Activated CD4-positive, alpha-beta T cell treated with anti-CD3 and anti-CD28 coated beads, Interleukin-2, amount 10 ng/mL, durations not matched to agents 24 days and 14 days (primary cell): ENCODE measurements at places on chromosomes 12 and 14.

DNA sequence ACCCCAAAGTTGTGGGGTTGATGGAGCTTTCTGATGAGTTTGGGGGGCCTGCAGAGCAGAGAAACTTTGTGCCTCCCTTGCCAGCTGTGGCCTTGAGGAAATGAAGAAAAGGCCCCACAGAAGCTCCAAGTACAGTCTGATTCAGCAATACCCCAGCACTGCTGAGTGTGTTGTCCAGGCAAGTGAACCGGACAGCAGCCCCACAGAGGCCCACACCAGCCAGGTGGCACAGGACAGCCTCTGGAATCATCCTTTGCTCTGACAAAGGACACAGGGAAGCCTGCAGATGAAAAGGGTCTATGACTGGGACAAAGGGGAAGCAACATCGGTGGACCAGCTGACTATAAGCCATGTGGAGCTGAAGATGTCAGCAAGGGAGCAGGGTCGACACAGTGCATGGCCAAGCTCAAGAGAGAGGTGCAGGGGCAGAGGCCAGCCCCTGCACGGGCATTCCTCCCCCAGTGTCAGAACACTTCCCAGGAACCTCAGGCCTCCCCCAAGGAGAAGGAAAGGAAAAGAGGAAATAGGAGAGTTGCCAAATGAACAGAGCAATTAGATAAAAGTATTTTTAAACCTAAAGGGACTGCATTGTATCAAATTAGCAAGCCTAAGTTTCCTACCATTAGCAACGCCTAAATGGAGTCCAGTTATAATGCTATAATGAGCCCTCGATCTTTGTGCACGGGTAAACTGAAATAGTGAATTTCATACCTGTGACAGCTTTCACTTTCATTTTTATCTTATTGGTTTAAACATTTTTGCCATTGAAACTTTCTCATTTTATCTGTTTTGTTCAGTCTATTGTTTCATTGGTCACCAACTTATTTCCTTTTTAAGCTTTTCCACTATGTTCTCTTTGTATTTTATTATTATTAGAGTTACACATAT lies 46.3 kb upstream of the PTGDR start:
- no peaks in the 10 kb centered on the region for H3K36me3 ChIP-seq
- peaks cover 2% of the 10 kb centered on the region for H3K27me3 ChIP-seq
- peak; percentile 57 for DNase-seq
- H3K4me1 ChIP-seq: peaks cover 5% of the 10 kb centered on the region
- peak overlapping the region; percentile 76 for H3K27ac ChIP-seq

DNA sequence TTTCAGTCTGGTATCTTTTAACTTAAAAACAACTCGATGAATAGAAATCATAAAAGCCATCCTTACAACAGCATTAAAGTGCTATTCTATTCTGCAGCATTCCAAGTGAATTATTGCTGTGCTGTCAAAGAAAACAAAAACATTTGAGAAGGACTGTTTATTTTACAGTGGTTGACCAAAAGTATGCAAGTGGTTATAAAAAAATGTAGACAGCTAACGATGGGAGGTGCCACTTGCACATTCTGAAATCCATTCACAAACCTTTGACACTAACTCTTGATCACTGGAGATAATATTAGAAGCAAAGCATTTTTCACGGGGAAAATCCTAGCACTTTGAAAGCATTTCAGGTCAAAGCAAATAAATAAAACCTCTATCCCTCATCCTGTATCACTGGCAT lies 55.6 kb downstream of the HMGA2 start:
- H3K27ac ChIP-seq: no peak overlapping the region
- no peaks in the 10 kb centered on the region for H3K4me1 ChIP-seq
- no peaks in the 10 kb centered on the region for H3K36me3 ChIP-seq
- DNase-seq: no peak
- H3K27me3 ChIP-seq: peaks cover 45% of the 10 kb centered on the region
- H3K4me3 ChIP-seq: no peak overlapping the region

- DNase-seq: no peak
- peaks cover 2% of the 10 kb centered on the region for H3K36me3 ChIP-seq
- no peak overlapping the region for H3K27ac ChIP-seq
- no peak overlapping the region for H3K4me3 ChIP-seq
- no peaks in the 10 kb centered on the region for H3K27me3 ChIP-seq
Measured at GRCh38 chr12:1069846-1070245, 78.8 kb downstream of the ERC1 start.

- no peaks in the 10 kb centered on the region for H3K27me3 ChIP-seq
- no peak overlapping the region for H3K4me3 ChIP-seq
- no peaks in the 10 kb centered on the region for H3K36me3 ChIP-seq
- DNase-seq: no peak
Measured at GRCh38 chr12:73665193-73665592, 872.4 kb upstream of the ATXN7L3B start.
